Colonic mucosa (tissue), 4 donors: ENCODE measurements at places on chromosomes 16 and 17.
A peak's percentile ranks its signal among the peaks of the same experiment; 100 is the strongest.

DNA sequence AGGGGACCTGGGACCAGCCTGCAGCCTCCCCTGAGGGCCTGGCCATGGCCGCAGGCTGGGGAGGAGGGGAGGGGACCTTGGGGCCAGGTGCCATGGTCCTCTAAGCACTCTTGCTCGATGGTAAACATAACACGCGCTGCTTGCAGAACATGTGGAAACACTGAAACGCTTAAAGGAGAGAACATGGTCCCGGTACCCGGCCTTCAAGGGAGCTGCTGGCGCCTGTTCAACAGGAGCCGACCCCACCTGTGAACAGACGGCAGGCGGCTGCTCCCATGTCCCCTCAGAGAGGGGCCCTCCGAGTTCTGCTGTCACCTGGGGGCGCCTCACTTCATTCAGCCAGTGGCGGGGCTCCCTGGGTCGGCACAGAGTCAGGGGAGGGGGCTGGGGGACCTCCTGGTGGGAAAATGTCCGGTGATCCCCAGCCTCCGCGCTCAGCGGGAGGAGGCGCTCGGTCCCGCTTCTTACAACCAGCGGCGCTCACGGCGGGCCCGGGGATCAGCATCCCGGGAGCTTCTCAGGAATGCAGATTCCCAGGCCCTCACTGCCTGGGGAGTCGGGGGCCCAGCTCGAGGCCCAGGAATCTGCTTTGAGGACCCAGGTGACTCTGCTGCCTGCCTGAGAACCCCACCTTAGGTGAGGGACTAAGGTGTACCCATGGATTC is 854 bp upstream of the SSTR5 start:
- DNase-seq: no peak

- DNase-seq: peak; percentile 69
Measured at GRCh38 chr17:10119203-10120108, 79.0 kb downstream of the GAS7 start.

GRCh38 chr17:76909971-76910760 is 42.0 kb downstream of the MGAT5B start:
- DNase-seq: peak; percentile 27

DNA sequence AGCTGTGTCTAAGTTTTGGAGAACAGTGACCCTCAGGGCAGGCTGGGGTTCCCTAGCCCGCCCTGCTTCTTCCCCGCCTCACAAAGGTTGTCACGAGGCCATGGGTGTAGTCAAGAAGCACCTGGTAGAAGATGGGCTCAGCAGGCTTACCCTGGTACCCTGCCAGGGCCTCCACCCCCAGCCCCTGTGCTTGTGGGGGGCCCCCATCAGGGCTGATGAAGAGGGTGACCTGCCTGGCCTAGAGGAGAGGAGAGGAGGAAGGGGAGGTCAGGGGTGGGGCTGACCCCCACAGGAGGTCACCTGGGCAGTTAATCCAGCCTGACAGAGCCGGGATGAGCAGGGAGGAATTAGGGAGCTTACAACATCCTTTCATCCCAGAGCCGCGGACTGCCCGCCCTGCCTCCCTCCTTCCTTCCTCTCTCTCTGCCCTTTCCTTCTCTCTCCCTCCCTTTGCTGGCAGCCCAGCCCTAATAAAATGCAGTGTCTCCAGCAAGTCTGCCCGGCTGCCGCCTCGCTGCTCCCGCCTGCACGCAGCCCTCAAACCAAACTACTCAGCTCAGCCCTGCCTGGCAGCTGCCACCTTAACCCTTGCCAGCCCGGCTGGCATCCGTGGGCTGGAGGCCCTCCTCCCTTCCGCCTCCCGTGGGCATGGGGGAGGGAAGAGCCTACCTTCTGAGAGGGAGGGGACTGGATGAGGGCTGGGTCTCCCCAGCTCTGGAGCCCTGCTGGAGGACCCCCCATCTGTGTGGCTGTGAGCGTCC is 7.2 kb downstream of the DLX3 start:
- no peak for DNase-seq

DNA sequence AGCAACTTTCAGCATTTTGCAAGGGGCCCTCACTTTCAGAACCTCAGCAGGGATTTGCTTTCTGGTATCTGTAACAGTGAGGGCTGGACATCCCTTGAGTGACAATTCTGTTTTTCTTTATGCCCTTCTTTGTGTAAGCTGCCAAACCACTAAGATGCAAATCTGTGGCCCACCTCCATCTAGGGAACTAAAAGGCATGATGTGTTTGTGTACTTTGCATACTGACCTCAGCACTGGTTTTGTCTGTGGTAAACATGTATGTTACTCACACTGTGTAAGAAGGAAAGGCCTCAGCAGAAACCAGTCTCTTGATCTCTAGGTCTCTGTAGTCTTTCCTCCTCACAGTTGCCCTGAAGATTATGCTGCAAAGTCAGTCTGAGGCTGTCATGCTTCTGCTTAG is 396.6 kb upstream of the DYNLRB2 start:
- no peak for DNase-seq

GRCh38 chr16:69618721-69619120 is 53.0 kb downstream of the NFAT5 start:
- no peak for DNase-seq

DNA sequence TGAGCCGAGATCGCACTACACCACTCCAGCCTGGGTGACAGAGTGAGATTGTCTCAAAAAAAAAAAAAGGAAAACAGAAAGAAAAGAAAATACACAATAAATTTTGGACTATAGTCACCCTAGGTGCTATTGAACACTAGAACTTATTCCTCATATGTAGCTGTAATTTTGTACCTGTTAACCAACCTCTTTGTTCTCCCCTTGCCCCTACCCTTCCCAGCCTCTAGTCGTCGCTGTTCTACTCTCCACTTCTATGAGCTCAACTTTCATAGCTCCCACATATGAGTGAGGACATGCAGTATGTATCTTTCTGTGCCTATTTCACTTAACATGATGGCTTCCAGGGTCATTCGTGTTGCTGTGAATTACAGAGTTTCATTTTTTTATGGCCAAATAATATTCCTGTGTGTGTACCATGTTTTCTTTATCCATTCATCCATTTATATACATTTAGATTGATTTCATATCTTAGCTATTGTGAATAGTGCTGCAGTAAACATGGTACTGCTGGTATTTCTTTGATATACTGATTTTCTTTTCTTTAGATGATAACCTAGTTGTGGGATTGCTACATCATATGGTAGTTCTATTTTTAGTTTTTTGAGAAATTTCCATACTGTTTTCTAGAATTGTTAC is 28.3 kb downstream of the VPS35L start:
- DNase-seq: peak; percentile 40

- DNase-seq: peak; percentile 80
Measured at GRCh38 chr16:27313422-27314160, at the start of gene IL4R. IL4R (plus strand) TSS chr16:27313974; CDS start chr16:27340204, 26,230 bp downstream.

DNA sequence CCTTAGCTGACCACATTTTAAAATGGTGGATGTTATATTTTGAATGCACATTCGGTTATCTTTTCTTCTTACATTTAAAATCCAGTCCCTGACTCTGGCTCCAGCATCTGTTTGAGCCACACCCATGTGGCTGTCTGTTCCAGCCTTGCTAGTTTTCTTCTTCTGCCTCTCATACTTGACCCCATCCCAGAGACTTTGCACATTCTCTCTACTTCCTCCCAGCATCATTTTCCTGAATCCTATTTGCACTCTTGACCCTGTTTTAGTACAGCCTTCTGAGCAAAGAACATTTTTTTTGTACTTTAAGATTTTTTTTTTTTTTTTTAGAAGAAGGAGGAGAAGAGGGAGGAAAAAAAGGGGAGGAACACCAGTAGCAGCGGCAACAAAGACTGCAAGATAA is 23.3 kb upstream of the MAF start:
- DNase-seq: no peak
